Activated T-helper 9 cell treated with anti-CD3 and anti-CD28 coated beads, Interleukin-2, amount 50 U/mL, for 16 hours (primary cell): ENCODE measurements at places on chromosomes 5 and 9.

DNA sequence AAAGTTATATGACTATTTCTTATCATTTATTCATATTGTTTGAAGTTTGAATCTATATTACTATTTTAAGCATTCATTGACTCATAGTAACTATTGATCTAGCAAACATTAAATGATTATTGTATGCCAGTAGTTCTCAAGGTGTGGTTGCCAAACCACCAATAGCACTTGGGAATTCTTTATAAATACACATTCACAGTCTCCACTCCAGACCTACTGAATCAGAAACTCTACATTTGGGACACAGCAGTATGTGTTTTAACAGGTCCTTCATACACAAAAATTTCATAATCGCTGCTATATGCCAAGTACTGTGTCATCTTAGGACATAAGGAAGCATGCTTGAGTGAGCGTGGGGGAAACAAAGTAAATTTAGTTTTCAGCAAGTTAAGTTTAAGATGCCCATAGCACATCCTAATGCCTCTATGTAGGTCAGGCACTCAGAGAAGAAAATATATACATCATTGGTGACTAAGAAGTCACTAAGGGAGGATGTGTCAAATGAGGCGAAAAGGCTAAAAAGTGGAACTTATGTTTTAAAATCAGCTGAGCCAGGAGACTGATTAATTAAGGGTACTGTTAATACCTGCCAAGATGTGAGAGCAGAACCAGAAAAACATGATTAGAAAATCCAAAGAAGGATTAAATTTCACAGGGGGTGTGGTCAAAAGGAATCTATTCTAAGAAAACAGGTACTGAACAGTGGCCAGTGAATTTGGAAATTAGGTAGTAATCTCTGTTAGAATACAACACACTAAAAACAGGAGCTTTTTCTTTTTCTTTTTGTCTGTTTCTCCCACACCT lies 340.8 kb downstream of the HCN1 start:
- no peak for DNase-seq

DNA sequence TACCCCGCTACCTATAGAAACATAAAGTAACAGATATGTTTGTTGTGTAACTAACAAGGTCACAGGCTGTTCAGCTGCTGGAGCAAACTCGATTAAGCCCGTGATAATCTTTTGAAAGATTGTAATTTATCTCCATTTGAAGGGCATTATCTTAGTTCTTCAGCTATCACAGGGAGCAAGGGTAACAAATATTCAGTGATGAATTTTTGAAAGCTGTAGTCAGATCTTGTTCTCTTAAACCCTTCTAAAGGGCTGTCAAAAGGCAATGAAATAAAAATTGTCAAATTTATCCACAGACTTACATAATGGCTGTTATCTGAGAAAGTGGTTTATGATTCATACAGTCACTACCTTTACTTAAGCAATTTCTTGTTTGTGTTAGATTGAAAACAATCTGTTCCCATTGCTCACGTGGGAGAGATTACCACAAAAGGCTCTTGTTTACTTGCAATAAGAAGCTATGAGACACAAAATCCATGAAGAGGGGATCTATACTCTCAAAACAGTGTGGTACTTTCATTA lies 78.3 kb upstream of the ZNF608 start:
- DNase-seq, result no peak

- DNase-seq, result no peak
Observed at GRCh38 chr5:138096997-138097828, 13.4 kb downstream of the WNT8A start.

DNA sequence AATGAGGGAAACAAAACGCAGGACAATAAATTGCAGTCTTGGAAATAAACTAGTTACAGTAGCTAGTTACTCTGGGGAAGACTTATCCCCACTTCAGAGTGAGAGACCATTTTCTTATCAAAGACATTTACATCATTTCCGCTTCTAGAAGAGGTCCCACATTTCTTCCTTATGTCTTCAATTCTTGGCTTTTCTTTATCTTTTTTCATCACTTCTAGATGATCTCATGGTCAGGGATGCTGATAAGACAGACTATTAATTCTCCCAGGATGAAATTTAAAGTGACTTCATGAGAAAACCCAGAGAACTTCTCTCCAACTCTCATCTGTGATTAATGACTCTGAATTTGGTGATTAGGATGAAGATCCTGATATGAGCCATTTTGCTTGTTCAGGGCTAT lies 229.1 kb downstream of the MTRR start:
- no peak for DNase-seq

- no peak for DNase-seq
Observed at GRCh38 chr9:132698989-132699388, 28.7 kb downstream of the GTF3C4 start.

DNA sequence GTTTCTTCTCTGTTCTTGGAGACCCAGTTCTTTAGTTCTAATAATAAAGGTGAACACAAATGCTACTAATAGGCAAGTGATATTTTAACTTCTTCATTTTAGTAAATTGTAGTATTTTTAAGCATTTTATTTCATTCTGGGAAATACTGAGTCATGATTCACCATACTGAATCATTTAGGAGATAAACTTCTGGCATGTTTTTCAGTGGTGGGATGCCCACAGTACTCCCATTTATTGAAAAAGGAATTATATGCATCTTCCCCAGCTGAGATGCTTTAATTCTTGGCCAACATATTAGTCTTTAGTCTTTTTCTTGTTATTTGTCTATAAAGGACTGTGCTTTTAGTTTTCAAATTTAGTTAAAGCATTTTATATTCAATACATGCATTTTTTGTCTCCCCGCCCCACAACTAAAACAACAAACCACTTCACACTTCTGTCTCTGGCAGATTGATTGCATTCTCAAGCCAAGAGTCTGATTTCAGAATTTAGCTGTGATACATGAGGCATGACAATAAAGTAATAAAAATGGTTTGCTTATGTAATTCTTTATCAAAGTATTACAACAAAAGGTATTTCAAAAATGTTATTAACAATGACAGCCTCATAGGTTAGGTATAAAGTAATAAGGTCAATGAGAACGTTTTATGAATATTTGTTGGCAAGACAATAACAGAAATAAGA lies 125.2 kb upstream of the CDH18 start:
- DNase-seq, result no peak

DNA sequence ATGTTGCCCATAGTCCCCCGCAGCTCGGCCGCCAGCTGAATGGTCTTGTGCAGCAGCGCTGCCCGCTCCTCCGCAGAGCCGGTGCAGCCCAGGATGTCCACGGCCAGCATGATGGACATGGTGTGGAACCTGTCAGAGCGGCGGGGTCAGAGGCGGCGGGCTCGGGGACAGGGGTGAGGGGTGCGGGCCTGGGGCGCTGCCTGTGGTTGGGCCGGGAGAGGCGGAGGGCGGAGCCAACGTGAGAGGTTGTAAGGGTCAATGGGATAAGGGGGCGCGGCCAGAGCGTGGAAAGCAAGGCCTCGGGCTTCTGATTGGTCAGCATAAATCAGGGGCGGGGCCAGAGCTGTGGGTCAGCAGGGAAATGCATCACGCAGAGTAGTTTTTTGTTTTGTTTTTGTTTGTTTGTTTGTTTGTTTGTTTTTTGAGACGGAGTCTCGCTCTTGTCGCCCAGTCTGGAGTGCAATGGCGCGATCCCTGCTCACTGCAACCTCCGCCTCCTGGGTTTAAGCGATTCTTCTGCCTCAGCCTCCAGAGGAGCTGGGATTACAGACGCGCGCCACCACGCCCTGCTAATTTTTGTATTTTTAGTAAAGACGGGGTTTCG lies 6.8 kb upstream of the TOR2A start:
- DNase-seq, result no peak

- DNase-seq, result no peak
Observed at GRCh38 chr5:12250454-12250853, 346.2 kb upstream of the CTNND2 start.
